ENCODE measurements at places on chromosomes 16 and 17.

DNA sequence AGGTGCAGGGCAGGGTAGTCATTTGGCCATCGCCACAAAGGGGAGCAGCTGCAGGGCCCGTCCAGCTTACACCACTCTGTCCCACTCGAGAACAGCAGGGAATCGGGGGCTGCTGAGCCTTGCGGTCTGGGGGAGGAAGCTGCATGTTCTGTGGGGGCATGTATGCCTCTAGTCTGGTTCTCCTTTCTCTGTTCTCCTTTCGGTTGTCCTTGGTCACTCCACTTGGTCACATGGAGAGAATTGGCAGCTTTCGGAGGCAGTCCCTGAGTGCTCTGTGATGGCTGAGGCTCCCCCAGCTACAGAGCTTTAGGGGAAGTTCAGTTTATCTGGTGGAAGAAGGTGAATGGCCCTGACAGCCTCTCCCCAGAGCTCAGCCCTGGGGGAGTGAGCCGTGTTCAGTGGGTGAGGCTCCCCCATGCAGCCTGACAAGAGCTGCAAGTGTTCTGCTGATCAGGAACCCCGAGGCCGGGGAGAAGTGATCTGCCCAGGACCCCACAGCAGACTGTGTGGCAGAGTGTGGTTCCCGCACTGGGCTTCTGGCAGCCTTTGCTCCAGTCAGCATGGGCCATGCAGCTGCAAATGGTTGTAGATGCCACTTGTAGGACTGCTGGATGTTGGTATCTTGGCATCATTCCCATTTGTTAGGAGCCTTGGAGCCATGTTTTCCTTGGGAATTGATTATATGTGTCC is 22.3 kb upstream of the SMPD3 start:
- DNase-seq = no peak

GRCh38 chr16:74562117-74562516 is 44.8 kb downstream of the GLG1 start:
- DNase-seq = no peak

GRCh38 chr17:55870044-55870443 is 119.2 kb downstream of the PCTP start:
- DNase-seq = no peak

- no peak for DNase-seq
These were observed 141.8 kb downstream of the LAT start for GRCh38 chr16:29126616-29127015.

DNA sequence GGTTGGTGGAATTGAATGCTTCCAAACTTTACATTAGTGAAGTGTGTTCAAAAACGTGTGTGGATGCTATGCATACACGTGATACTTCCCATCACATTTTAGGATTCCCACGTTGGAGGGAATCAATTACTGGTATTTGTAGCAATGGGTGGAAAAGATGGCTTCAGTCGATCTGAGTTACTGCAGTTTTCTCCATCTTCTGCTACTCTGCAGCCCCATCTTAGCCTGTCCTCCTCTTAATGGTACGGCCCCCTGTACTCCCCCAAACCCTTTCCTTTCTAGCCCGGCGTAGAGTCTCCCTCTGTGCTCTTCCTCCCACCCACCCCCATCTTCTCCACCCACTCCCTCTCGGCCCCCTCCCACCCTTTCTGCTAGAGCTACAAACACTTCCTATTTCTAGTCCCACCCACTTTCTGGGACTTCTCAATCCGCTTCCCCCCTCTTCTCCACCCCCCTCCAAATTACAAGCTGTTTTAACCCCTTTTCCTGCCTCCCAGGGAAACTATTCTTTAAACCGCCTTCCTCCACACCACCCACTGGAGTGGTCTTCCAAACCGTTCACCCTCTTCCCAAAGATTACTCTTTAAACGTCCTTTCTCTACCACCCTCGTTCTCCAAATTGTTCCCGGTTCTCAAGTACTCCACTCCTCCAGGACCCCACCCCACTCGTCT is 1.1 kb downstream of the CHTF8 start:
- no peak for DNase-seq

- no peak for DNase-seq
These were observed 544.4 kb upstream of the EEF2KMT start for GRCh38 chr16:5642011-5642410.

DNA sequence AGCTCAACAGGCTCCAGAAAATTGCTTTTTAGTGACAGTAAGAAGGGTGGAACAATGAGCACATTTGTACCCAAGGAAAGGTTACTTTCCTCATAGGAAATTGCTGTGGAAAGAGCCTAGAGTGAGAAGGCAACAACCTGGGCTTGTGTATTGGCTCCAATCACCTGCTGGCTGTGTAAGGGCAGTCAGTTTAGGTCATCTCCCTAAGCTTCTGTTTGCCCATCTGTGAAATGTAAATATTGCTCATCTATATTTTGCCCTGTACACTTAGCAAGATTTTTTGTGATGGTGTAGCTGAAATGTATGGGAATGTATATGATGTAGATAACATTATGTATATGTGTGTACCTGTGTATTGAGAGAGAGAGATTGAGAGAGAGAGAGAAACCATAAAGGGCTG is 225.2 kb upstream of the MPHOSPH6 start:
- no peak for DNase-seq

DNA sequence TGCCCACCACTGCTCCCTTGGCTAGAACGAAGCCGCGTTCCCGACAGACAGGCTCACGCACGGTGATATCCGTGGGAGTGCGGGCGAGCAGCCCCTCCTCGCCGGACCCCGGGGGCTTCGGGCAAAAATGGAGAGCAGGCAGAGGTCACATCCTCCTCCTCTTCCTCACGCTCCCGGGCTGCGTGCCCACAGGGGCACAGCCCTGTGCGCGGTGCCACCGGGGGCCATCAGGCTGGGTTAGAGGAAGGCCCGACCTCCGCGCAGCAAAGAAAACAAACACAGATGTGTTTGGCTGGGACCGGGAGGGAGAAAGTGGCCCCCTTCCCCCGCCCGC is 519 bp upstream of the NTN1 start:
- DNase-seq = no peak

- no peak for DNase-seq
These were observed 6.3 kb downstream of the SOX8 start for GRCh38 chr16:987906-988305.

- DNase-seq = no peak
These were observed at the start of gene CD79B for GRCh38 chr17:63931981-63932561. Gene CD79B, minus strand, starts transcription at chr17:63932331. Its CDS starts 70 bp downstream, at chr17:63932261.

- no peak for DNase-seq
These were observed 12.5 kb downstream of the CAPN15 start for GRCh38 chr16:539901-540530.

GRCh38 chr16:20241321-20241720 is 86.0 kb downstream of the GP2 start:
- DNase-seq = no peak

GRCh38 chr17:37052450-37052849 is 103.7 kb downstream of the AATF start:
- DNase-seq = no peak

GRCh38 chr17:59046192-59046591 is 60.5 kb downstream of the TRIM37 start:
- DNase-seq = no peak

DNA sequence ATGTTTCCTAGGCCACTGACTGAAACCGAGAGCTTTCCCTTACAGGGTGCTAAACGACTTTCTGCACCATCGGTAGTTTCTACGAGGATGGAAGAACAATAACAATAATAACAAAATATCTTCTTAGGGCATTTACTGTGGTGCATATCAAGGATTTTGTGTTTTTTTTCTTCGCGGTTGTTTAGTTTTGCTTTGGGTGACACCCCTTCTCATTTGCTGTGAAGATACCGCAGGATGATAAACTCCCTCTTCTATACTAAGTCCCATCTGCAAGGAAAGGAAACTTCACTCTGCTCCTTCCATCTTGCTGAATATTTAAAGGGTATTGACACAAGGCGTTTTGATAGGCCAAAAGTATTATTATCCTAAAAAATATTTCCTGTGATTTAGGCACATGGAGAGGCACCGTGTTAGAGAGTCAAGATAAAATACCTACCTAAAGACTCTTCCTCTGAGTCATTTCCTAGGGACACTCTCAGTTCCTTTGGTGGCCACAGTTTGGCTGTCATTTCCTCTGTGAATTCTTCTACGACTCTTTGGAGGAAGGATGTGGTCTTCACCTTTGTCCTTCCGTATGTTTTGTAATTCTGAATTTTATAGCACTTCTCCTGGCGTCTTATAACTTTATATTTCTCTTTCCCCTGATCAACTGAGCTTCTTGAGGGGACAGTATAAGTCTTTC is 318.8 kb downstream of the CDH13 start:
- no peak for DNase-seq

- peak; percentile 69 for DNase-seq
These were observed 27.0 kb upstream of the NF1 start for GRCh38 chr17:31067691-31068184.

GRCh38 chr16:27756206-27756970 is 206.4 kb downstream of the KATNIP start:
- DNase-seq = no peak

GRCh38 chr16:30570636-30571444 is 674 bp downstream of the ZNF688 start:
- DNase-seq = no peak

DNA sequence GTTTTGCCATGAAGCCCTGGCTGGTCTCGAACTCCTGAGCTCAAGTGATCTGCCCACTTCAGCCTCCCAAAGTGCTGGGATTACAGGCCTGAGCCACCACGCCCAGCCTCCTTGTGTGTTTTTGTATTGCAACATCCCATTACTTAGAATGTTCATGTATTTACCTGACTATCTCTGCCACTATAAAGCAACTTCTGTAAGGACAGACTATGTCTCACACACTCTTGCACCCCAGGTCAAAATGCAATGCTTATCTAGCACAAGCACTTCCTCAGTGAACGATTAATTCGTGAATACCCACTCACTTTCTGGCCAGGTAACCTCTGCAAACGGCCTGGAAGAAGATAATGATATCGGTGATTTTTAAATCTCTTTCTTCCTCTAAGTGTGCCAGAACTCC is 82.6 kb downstream of the NDEL1 start:
- no peak for DNase-seq

GRCh38 chr17:27930000-27930399 is 36.8 kb upstream of the LYRM9 start:
- no peak for DNase-seq

GRCh38 chr17:2656283-2656682 is 55.3 kb downstream of the CLUH start:
- no peak for DNase-seq

- DNase-seq = no peak
These were observed 991 bp downstream of the KPNA2 start for GRCh38 chr17:68036304-68037147.

DNA sequence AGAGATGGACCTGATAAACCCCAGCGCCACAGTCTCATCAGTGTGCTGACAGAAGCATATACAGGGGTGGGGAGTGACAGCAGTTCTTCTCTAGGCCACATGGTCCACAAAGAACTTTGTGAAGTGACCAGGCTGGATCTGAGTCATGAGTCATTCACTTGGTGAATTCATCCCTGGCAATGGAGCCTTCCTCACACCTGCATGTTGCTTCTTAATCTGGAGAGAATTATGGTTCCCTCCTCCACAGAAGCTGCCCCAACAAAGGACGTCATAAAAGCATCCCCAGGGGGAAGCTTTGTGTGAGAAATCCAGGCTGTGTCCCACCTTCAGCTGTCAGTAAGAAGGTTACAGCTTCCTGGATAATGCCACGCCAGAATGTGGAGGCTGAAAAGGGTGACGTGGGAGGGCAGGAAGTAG is 215.6 kb upstream of the MAF start:
- no peak for DNase-seq

DNA sequence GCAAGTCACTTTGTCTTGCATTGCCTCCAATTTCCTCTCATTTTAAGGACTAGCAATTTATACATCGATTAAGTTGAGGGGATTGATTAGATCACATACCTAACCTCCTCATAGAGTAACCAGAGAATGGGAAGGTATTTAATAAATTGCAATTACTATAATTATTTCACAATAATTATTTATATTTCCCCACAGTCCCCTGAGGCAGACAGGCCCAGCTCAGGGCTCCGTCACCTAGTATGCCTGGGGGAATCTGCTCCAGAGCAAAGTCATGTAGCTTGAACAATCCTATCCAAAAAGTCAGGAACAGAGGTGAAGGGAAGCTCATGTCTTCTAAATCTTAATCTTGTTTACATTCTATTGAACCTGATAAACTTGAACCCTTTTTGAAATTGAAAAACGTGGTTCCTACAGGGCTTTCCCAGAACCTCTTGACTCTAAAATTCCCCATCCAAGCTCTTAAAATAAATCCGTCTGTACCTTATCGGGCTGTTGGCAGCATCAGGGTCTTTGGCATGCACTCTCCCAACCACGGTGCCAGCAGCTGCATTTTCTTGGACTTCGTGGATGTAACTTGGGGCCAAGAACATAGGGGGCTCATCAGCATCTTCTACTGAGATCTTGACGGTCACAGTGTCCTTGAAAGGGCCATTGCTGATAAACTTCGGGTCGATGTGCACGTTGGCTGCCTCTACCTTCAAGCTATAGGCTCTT is 140.1 kb downstream of the CDH11 start:
- no peak for DNase-seq

Data from GM04504 (cell line).